ENCODE measurements at places on chromosomes 1 and 21.

DNA sequence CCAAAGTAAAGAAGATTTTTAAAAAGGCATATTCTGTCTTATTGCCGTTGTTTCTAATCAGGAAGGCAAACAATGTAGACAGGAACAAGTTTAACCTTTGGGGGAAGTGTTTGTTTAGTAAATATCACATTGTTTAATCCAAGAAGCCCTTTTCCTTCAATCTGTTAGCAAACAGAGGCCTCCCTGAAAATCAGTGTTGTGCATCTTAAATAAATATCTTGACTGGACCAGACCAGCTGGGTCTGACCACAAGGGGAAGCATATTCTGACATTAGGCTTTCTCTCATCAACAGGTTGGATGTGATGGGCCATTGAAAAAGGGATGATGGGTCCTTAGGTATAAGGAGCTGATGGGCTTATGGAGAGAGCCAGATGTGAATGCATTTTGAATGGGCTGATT, 81.8 kb upstream of the SGIP1 start:
- DNase-seq = no peak

DNA sequence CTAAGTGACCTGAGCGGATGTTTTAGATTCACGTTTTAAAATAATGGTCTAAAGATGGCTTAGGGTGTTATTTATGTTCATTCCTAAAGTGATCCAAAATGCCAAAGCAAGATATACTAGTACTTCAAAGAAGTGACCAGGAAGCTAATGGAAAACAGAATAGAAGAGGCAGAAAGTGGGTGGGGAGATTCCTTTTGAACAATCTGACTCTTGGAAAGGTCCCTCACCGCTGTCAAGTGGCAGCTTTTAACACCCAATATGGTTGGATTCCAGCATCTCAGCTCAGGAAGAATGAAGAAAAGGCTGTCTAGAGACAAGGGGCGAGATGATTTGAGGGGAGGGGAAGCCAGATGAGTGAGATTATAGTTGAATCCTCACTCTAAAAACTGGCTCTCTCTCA, 90.3 kb downstream of the SCMH1 start:
- DNase-seq = no peak

- no peak for DNase-seq
Measured at GRCh38 chr1:154628121-154628405, 20.1 kb upstream of the ADAR start.

- DNase-seq = no peak
Measured at GRCh38 chr1:182122256-182122912, 60.9 kb upstream of the ZNF648 start.

DNA sequence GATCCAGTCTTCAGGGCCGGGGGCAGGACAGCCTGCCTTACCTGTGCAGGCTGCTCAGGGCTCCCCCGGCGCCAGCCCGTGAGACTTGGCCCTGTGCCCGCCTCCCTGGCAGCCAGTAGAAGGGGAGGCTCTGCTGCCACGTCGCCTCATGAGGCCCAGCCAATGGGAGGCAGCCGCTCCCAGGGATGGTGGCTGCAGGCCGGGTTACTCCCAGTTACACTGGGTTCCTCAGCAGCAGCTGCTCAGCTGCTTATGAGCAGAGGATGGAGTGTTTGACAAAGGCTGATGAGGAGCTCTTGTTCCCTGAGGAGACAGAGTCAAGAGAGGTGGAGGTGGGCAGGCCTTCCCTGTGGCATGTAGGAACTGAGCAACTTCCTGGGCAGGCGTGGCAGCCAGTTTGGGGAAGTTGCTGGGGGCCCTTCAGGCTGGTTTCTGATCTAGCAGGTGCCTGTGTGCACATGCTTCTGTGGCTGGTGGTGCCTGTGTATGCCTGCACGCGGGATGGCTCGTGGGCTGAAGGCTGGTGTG, 5.5 kb downstream of the MFSD2A start:
- DNase-seq = no peak

DNA sequence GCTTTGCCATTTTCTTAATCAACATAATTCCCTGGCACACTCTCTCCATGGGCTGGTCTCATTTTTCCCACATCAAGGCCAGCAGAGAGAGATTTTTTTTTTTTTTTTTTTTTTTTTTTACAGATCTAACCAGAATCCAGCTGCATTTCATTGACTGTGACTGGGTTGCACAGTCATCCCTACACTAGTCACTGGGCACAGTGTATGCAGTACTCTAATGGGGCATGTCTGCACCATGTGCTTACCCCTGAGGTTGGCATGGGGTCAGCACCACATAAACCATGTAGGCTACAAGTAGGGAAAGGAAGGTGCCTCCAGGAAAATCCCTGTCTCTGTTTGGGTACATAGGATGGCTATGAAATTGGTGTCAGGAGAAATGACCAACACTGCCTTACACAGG, 64.1 kb upstream of the LRP8 start:
- no peak for DNase-seq

GRCh38 chr1:163361123-163361934, 39.6 kb downstream of the NUF2 start:
- no peak for DNase-seq

GRCh38 chr1:50424045-50424883, 1.0 kb upstream of the DMRTA2 start:
- DNase-seq = no peak

DNA sequence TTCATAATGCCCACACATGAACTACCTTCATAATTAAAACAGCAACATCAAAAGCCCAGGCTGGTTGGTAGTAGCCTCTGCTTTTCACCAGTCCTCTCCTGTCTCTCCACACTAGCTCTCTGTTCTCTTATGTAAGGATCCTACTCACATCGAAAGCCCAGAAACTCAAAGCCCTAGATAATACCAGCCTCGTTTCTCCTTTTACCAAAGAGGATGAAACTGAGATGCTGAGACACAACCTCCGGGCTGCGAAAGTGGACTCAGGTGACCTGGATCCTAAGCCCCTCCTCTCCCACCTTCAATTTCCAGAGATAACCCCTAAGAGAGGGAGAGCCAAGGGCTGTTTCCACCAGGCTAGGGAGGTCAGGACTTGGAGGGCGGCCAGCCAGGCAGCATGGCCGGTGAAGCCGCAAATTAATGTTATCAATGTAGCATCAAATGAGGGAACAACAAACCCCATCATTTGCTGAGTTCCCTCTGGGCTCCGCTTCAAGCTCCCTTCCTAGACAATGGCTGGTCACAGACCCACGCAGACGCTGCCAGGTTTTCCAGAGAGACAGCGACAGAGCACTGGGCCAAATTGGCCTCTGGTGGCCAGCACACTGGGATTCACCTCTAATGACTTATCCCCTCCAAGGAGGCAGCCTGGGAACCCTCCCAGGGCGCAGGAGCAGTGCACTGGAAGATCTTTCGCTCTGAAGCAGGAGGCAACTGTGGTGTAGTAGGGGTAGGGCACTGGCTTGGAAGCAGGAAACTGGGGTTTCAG, 20.7 kb upstream of the STMN1 start:
- no peak for DNase-seq

DNA sequence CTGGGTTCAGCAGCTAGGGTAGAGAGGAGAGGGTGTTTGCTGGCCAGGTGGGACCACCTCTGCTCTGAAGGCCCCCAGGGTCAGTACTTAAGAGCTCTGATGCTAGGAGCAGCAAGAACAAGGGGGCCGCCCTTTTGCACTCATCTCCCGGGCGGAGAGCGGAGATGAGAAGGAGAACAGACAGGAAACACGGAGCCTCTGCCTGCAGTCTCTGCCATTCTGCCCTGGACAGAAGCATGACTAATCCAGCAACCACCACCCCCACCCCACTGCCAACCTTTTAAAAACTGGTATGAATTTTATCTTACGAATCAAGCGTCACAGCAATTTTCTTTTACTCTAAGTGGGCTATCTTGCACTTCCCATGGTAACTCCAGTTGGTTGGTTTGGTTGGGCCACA, 34.5 kb downstream of the PARP1 start:
- DNase-seq = no peak

GRCh38 chr21:29130270-29130969, at the start of gene MAP3K7CL:
MAP3K7CL (plus strand) TSS chr21:29130644; CDS start chr21:29133345, 2,701 bp downstream.
- no peak for DNase-seq

- no peak for DNase-seq
Measured at GRCh38 chr21:42567861-42568260, 54.2 kb downstream of the SLC37A1 start.

DNA sequence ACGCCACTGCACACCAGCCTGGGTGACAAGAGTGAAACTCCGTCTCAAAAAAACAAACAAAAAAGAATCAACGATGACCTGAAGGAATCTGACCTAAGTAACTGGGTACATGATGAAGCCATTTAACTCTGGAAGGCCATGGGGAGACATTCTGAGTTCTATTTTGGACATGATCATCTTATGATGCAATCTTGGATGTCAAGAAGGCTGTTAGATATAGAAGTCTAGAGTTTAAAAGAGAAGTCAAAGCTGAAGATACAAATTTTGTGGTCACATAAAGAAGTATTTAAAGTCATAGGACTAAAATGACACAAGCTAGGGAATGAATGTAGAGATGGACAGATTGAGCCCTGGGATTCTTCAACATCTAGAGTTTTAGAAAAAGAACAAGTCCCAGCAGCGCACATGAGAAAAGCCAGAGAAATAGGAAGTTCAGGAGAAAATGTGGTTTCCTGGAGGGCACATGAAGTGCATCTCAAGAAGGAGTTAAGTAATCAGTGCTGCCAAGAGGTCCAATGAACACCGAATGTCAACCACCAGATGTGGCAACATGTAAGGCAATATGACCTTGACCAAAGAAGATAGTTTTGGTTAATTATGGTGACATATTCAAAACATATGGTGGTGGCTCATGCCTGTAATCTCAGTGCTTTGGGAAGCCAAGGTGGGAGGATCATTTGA, 26.8 kb downstream of the ELK4 start:
- DNase-seq = no peak

DNA sequence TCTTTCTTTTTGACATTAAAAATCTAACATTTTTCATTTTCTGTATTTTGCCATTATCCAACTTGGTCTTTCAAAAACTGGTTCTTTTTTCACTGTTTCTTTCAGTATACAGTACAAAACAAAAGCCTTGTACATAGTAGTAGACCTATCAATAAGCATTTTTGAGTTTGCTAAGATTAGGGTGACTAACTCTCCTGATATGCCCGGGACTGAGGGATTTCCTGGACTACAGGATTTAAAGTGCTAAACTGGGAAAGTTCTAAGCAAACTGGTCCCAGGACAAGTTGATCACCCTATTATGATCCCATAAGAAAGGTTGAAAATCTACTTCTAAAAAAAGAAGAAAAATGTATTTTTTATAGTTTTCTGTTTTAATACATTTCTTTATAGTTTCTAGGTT, 120.9 kb downstream of the USP25 start:
- DNase-seq = no peak

DNA sequence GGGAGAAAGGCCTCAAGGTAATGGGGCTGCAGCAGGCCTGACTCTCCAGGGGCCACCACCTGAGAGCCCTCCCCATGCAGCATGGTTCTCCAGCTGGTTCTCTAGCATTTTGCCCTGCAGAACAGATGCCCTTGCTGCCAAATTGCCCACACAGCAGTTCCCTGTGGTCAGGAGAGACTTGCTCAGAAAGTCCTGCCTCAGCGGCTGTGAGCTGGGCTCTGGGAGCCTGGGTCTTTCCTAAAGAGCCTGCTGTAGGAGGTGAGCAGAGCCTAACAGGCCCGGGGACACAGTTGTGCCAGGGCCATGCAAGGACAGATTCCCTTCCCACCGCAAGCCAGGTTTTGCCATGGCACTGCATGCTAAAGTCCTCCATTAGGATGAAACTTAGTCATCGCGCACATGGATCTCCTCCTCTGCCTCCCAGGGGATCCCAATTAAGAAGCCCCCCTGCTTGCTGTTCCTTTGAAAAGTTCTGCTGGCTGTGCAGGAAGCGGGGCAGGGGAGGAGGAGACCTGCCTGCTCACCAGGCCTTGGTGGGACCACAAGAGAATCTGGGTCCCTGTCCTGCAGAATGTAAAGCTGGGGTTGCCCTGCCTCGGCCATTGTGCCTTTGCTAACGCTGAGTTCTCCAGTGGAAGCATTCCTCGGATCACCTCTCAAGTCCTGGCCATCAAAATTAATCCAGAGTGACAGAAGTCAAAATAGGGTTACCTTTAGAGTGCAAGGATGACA, 21.4 kb downstream of the TEX35 start:
- no peak for DNase-seq

DNA sequence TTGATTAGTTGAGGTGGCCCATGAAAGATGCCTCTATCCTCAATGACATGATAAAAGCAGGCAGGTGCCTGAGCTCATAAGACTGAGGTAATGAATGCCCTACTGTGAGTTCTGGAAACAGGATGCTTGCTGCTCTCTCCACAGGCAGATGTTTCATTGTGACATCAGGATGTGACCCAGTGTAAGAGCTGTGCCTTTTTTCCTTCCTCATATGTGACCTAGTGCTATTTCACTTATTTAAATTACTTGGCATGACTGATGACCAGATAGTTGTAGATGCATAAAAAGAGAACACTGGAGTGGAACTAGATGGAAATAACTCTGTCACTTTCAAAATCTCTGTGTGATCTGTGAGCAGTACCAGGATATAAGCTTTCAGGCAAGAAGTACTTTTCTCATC, 31.9 kb downstream of the KIF14 start:
- DNase-seq = no peak

DNA sequence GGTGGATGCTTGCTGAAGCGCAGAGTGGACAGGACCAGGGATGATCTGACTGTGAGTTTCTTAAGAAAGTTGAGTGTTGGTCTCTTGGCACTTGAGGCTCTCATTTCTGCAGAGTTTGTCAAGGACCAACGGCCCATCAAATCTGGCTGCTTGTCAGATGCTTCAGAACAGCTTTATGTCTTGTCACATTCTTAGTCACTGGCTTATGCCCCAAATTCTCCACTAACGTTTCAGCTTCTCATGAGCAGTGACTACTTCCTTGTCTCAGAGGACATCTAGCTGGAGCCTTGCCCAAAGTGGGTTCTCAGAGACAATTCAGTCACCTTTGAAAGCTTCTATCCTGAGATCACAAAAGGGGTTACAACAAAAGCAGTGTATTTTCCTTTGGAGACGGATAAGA, 92.3 kb downstream of the ST6GALNAC5 start:
- no peak for DNase-seq

- DNase-seq = no peak
Measured at GRCh38 chr1:24027838-24028468, 47.8 kb upstream of the SRSF10 start.

DNA sequence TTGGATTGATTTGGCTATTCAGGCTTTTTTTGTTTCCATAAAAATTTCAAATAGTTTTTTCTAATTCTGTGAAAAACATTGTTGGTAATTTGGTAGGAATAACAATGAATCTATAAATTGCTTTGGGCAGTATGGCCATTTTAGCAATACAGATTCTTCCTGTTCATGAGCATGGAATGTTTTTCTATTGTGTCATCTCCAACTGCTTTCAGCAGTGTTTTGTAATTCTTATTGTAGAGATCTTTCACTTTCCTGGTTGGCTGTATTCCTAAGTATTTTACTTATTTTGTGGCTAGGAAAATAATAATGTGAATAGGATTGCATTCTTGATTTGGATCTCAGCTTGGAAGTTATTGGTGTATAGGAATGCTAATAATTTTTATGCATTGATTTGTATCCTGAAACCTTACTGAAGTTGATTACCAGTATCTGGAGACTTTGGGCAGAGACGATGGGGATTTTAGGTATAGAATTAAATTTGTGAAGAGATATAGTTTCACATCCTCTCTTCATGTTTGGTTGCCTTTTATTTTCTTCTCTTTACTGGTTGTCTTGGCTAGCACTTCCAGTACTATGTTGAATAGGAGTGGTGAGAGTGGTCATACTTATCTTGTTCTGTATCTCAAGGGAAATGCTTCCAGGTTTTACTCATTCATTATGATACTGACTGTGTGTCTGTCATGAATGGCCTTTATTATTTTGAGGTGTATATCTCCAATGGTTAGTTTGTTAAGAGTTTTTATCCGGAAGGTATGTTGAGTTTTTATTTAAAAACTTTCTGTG, 57.3 kb downstream of the DRAM2 start:
- DNase-seq = no peak

- no peak for DNase-seq
Measured at GRCh38 chr1:35285771-35286606, 17.5 kb downstream of the ZMYM4 start.

- DNase-seq = no peak
Measured at GRCh38 chr1:44454704-44455103, 49.6 kb downstream of the RNF220 start.
